ENCODE measurements at places on chromosomes 12 and 14.

GRCh38 chr12:63955831-63956666, 111.5 kb downstream of the SRGAP1 start:
- no peak for DNase-seq

- DNase-seq: no peak
Measured at GRCh38 chr12:5066251-5066650, 22.6 kb downstream of the KCNA5 start.

DNA sequence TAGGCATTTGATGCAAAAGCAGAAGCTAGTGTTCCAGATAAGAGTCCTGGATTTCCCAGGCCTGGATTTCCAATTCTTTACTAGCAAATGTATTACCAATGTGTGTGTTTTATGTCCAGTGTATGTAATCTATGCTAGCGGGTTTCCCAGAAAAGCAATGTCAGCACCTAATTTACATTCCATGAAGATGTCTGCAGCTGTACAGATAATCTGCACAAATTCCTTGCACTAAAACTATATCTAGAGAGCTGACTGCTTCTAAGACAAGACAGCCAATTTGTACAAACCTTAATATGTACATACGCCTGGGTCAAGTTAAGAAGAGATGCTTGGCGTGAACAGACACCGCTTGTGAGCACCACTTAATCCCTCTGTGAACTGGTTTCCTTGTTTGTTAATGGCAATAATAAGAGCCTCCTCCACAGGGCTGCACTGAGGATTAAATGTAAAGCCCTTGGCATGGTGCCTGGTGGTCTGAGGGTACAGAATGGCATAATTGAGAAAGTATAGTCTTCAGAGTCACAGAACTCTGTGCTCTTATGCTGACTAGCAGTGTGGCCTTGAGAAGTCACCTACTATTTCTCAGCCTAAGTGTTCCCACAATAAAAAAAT, 185.6 kb downstream of the EPS8 start:
- peak; percentile 44 for DNase-seq

DNA sequence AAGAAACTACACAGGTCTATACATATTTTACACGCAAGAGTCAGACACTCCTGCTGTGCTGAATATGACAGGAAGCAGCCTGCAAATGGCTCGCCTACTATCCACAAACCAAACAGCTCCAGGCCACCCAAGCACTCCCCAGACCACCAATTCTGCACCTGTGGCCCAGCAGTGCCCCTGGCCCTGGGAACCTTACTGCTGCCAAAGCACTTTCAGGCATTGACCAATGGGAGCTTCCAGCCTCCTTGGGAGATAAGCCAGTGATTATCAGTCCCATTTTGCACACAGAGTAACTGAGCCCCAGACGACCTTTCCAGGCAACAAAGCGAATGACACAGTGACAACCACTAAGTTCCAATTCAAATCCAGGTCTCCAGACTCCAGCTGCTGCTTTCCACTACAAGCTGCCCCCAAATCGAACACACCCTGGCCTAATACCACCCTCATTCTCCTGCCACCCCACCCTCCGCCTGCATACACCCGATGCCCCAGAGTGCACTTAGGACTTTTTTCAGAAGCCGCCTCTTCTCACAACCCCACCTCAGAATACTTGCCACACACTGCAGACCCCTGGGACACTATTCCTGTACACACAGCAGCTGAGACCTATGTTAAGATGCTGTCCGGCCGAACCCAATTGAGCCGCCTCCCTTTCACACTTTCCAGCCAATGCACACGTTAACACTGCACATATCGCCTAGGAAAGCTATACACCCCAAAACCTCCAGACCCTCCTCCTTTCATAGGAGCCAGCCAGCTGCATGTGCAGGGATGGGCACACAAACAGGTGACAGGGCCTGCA, 126.1 kb upstream of the PRMT8 start:
- no peak for DNase-seq

DNA sequence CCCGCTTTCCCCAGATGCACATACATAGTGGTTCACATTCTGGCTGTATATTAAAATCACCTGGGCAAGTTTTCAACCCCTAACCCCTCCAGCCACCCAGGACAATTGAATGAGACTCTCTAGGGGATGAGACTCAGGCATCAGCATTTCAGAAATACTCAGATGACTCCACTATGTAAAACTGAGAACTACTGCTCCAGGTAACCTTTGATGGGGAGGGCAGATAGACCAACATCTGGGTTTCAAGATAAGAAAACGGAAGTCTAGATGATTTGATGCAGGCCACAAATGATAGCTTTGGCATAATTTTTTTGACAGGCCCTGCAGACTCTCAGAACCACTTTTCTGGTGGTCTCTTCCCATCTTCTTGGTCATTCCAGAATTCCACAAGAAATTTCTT, 341.1 kb downstream of the EMP1 start:
- no peak for DNase-seq

GRCh38 chr12:6965714-6966113, 4.8 kb downstream of the PHB2 start:
- no peak for DNase-seq

- DNase-seq: no peak
Measured at GRCh38 chr12:93784339-93785086, 107.3 kb downstream of the CRADD start.

DNA sequence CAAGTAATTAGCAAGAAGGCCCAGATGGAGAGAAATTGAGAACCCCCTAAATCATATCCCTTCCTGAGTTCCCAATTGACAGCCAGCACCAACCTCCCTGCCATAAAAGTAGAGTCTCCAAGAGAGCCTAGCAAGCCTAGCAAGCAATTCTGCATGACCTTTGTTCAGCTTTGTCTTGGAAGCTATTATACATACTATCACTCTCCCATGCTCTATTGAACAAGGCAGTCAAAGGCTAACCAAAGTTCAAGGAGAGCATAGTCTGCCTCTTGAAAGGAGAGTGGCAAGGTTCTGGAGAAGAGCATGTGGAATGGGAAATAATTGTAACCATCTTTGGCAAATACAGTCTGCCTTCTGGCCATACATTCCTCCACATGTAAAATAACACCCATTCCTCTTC, 7.8 kb downstream of the ACOT4 start:
- DNase-seq: no peak

GRCh38 chr12:6552140-6552551, 3.7 kb downstream of the IFFO1 start:
- DNase-seq: no peak

- DNase-seq: no peak
Measured at GRCh38 chr12:121424624-121424975, 24.7 kb downstream of the RNF34 start.

- no peak for DNase-seq
Measured at GRCh38 chr12:27555925-27556778, 32.1 kb downstream of the PPFIBP1 start.

- DNase-seq: no peak
Measured at GRCh38 chr12:85322715-85323114, 42.7 kb downstream of the ALX1 start.

DNA sequence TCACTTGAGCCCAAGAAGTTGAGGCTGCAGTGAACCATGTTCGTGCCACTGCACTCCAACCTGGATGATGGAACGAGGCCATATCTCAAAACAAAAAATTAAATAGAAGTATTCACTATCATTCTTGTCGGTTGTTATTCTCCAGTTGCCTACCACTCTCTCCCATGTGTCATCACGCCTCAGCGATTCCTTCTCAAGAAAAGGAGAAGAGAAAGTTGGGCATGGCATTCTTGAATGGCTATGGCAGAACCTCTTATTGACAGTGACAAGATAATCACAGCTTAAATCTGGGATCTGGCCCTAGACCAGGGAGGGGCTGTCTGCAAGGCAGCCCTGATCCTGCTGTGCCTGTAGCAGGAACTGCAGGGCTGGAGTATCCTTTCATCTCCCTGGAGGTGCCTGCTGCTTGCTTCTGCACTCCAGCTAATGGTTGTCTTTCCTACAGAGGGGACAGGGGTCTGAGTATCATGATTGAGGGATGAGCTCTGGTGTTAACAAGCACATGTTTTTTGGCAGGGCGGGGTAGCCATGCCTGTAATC, 12.8 kb upstream of the MLEC start:
- no peak for DNase-seq

GRCh38 chr12:125549171-125549570, 483.9 kb downstream of the AACS start:
- DNase-seq: no peak

GRCh38 chr14:81122326-81122725, 98.4 kb downstream of the GTF2A1 start:
- no peak for DNase-seq

GRCh38 chr12:26125400-26126339, 833 bp upstream of the BHLHE41 start:
- peak; percentile 74 for DNase-seq

- no peak for DNase-seq
Measured at GRCh38 chr14:68880581-68881105, 87.8 kb upstream of the ZFP36L1 start.

GRCh38 chr14:73125746-73126145, 10.6 kb upstream of the PSEN1 start:
- no peak for DNase-seq

- no peak for DNase-seq
Measured at GRCh38 chr12:105142259-105142658, 34.7 kb downstream of the WASHC4 start.

DNA sequence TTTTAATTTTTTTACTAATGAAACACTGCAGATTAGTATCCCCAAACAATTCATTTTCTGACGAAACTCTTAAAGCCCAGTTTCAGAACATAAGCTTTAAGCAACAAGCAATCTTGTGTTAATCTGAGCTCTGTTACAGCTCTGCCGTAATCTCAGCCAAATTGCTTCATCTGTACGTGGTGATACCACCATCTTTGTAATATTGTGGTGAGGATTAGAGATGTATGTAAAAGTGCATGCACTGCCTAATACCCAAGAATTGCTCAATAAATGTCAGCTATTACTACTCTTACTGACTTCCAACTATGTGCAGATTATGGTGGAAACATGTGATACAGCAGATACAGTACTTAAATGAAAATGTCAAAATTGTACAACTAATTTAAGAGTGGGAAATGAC, 1.8 kb downstream of the AKAP5 start:
- DNase-seq: no peak

- DNase-seq: peak; percentile 84
Measured at GRCh38 chr14:99195602-99196309, 76.2 kb downstream of the BCL11B start.

- no peak for DNase-seq
Measured at GRCh38 chr12:12072064-12072760, 1.5 kb downstream of the BCL2L14 start.

DNA sequence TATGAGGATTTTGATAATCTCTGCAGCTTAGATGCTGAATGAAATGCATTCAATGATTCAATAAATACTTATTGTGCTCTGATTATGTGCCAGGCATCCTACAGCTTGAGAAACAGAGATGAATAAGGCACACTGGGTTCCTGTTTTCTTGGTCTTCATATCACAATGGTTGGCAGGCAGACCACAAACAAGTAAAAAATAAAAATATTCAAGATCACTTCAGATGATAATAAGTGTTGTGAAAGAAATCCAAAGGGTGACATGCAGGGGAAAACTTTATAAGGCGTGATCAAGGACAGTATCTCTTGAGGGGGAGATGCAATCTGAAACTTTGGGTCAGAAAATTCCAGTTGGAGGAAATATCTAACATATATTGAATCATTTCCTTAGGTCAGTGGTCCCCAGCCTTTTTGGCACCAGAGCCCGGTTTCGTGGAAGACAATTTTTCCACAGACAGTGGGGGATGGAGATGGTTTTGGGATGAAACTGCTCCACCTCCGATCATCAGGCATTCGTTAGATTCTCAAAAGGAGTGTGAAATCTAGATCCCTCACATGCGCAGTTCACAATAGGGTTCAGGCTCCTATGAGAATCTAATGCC, 73.7 kb upstream of the RAP1B start:
- no peak for DNase-seq

DNA sequence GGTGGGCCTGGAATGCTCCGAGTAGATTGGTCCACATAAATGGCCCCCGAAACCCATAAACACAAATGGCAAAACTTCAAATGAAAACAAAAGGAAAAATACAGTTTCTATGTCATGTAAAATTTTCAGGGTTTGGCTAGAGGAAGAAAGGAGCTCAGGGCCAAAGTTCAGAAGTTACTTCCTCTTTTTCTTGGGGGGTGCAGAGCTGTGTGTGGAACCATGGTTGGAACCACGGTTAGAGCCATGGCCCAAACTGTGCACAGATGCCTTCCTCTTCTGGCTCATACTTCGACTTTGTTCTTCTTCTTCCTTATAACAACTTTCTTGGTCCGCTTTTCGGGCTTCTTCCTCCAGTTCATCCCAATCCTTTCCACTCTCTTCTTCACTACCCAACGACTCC, 51.7 kb downstream of the MGST1 start:
- DNase-seq: no peak

Data from NCI-H1105 (cell line).